ENCODE measurements at places on chromosomes 3 and 15.

GRCh38 chr15:73628976-73629797, 4.0 kb downstream of the NPTN start:
- DNase-seq, result peak; percentile 34

- no peak for DNase-seq
Observed at GRCh38 chr15:66588971-66589370, 23.2 kb upstream of the LCTL start.

- no peak for DNase-seq
Observed at GRCh38 chr3:188567478-188568195, 413.7 kb downstream of the LPP start.

DNA sequence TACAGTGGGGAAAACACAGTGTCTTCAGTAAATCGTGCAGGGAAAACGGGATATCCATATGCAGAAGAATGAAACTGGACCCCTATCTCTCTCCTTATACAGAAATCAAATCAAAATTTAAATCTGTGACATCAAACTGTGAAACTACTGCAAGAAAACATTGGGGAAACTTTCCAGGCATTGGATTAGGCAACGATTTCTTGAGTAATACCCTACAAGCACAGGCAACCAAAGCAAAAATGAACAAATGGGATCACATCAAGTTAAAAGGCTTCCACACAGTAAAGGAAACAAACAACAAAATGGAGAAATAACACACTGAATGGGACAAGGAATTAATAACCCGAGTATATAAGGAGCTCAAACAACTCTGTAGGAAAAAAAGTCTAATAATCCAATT, 165.3 kb downstream of the PLCL2 start:
- DNase-seq, result peak; percentile 75

DNA sequence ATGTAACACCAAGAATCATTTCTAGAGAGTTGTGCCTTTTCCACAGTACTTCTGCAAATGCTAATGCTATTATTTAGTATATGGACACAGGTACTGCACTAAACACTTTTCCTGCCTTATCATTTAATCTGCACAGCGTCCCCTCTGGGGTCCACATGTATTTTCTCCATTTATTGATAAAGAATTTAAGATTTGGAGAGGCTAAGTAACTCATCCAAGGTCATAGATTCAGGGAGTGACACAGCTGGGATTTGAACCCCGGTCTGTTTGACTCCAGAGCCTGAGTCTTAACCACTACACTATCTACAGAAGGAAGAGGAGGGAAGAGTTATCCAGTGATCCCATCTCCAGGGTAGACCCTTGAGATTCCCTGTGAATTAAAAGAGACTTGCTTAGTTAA, 24.9 kb upstream of the TPRG1 start:
- DNase-seq, result no peak

All from inflammatory macrophage (primary cell).